ENCODE measurements at places on chromosomes 16 and 17. TPM values are rescaled to one million over a fixed set of nuclear protein-coding genes. Genes with fewer than 3 reads are reported as not detected.

DNA sequence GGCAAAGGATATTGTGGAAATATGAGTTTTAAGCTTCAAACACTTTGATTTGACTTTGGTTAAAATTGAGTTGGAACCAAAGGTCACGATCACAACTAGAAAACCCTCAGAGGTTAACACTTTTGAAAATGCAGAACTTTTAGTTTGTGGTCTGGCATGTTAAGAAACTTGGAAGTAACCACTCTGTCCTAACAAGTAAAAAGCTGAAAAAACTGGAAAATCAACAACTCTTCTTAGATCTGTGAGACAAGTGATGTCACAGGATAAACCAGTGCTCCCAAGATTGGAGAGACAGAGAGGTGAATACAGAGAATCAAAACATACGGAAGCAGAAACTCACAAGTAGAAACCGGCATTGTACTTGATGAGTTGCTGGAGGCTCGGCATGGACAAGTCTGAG lies 17.4 kb downstream of the MFSD6L start:
- H3K4me3 ChIP-seq = no peak overlapping the region
- peaks cover 4% of the 10 kb centered on the region for H3K4me1 ChIP-seq
- no peak for DNase-seq
- H3K27ac ChIP-seq = no peak overlapping the region
- no peaks in the 10 kb centered on the region for H3K27me3 ChIP-seq
- H3K36me3 ChIP-seq = no peaks in the 10 kb centered on the region

DNA sequence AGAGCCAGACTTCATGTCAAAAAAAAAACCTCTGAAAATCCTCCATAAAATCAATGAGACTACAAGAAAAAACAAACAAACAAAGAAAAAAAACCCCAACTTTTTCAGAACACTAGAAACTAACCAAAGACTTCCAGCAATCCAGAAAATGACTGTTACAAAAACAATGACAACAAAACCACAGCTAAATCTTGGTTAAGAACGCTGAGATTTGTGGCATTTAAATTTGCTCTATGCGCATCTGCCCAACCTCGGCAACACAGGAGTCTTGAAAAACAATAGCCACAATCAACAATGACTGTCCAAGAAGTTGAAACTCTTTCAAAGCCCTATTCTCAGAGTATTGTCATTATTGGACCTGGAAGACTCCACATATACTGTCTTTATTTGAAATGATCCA lies 402.4 kb downstream of the ZFHX3 start:
- DNase-seq = no peak
- H3K27me3 ChIP-seq = no peaks in the 10 kb centered on the region
- H3K27ac ChIP-seq = no peak overlapping the region
- no peak overlapping the region for H3K4me3 ChIP-seq
- no peaks in the 10 kb centered on the region for H3K36me3 ChIP-seq
- H3K4me1 ChIP-seq = no peaks in the 10 kb centered on the region

Gene TBC1D3G
- not detected for total RNA-seq

Gene ACSM5
- total RNA-seq = 12.6 TPM

DNA sequence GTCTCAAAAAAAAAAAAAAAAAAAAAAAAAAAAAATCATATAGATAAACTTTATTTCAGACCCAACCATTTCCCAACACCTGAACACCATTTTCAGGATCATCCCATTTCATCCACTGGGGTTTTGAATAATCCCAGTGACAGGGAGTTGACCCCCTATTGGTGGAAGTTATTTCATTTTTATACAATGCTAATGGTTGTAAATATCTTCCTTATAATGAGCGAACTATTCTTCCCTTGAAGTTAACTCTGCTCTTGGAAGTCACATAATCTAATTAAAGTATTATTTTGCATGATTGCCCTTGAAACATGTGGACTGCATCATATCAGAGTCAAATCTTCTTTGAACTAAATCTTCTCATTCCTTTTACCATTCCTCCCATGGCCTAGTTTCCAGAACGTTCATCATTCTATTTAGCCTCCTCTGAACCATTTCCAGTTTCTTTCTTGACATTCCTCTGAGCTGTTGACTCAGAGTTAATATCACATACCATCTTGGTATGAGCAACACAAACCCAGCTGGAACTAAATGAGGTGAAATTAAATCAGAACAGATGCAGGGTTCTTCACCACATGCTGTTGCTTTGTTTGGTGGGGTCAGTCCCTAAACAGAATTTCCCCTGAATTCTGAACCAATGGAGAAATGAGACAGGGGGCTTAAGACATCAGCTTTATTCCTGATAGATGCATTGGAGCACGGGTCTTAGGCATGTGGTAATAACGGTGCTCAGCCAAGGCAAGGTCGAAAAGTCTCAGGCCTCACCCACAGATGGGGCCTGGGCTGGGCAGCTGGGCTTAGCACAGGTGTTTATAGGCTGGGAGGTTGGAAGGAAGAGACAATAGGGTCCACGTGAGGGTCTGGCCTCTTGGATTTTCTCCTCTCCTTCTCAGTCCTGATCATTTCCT lies 8.9 kb downstream of the HSD17B2 start:
- H3K27ac ChIP-seq = no peak overlapping the region
- H3K4me3 ChIP-seq = no peak overlapping the region
- DNase-seq = no peak

GRCh38 chr17:55436224-55437158 lies 14.9 kb upstream of the MMD start:
- no peak overlapping the region for H3K4me3 ChIP-seq
- no peak overlapping the region for H3K27ac ChIP-seq
- no peaks in the 10 kb centered on the region for H3K36me3 ChIP-seq

- no peaks in the 10 kb centered on the region for H3K4me1 ChIP-seq
- no peak for DNase-seq
- no peak overlapping the region for H3K27ac ChIP-seq
- H3K4me3 ChIP-seq = no peak overlapping the region
- H3K27me3 ChIP-seq = no peaks in the 10 kb centered on the region
- H3K36me3 ChIP-seq = no peaks in the 10 kb centered on the region
Measured at GRCh38 chr17:45666046-45666600, 118.0 kb upstream of the CRHR1 start.
